Memory B cell (primary cell): ENCODE measurements at places on chromosomes 3 and 15.

- no peak for DNase-seq
Observed at GRCh38 chr3:46930166-46930944, 46.2 kb downstream of the CCDC12 start.

DNA sequence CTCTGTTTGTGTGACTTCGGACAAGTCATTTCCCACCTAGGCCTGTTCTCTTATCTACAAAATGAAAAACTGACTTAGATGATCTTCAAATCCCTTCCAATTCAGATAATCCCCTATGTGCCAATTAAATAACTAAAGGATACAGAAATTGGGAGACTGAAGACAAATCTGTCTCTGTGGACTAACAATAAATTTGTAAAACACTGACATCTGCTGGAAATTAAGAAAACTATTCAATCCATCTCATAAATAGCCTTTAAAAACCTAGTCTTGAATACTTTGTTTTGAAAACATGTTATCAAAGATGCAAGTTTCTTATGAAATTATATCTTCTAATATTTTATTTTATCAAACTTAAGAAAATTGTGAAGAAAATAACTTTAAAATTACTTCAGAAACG lies 38.3 kb downstream of the MTHFS start:
- no peak for DNase-seq

DNA sequence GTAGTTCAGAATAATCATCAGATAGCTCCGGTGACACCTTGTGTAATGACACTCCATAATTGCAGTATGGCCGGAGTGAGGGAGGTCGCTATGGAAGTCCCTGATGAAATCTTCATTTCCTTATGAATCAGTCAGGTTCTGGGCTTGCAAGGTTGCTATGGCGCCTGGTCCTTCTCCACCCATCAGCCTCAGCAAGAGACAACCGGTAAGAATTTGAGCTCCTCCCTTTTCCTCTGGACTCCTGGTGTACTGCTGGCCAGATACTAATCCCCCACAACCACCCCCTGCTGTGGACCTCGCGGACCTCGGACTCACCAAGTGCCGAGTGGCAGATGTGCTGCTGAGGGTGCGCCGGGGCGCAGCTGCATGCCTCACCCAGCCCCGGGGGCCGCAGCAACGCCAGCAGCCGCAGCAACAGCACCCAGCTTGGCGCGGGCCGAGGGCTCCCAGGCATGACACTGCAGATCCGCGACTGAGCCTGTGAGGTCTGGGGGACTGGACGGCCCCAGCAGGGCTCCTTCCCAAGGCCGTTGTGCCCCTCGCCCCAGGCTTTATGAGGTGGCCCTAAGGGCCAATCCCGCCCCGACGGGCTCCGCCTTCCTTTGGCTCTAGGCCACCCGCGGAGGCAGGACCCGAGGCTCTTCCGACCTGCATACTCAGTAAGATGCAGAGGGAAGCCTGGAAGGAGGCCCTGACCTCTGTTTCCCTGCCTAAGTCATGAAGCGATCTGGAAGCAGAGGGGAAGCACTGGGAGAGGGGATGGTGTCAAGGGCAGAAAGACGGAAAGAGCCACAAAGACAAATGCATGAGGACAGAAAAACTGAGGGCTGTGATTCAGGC lies at the start of gene TIMP4:
Gene TIMP4 (minus strand): TSS at position 526 of the 840 bp plus-strand sequence. CDS start 72 bp downstream, at position 454.
- DNase-seq, result no peak

DNA sequence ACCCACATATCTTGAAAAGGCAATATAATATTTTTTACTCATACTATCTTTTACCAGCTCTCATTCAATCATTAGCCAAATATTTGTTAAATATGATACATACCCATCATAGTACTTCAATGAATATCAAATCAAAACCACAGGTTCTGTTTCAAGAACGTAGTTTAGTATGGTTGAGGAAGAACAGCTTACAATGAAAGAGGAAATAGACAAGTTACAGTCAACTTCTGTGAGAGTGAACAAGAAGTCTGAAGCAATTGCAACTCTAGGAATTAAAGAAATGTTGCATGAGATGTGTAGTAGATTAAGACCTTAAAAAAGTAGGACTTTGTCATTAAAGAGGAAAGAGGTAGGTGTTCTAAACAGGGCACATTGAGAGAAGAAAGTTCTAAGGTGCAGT lies 9.3 kb downstream of the BCHE start:
- no peak for DNase-seq

GRCh38 chr3:181899702-181900101 lies 188.0 kb downstream of the SOX2 start:
- DNase-seq, result no peak

- DNase-seq, result no peak
Observed at GRCh38 chr3:73658227-73658626, 33.5 kb upstream of the PDZRN3 start.

- DNase-seq, result no peak
Observed at GRCh38 chr3:172840913-172841312, 90.4 kb downstream of the ECT2 start.

DNA sequence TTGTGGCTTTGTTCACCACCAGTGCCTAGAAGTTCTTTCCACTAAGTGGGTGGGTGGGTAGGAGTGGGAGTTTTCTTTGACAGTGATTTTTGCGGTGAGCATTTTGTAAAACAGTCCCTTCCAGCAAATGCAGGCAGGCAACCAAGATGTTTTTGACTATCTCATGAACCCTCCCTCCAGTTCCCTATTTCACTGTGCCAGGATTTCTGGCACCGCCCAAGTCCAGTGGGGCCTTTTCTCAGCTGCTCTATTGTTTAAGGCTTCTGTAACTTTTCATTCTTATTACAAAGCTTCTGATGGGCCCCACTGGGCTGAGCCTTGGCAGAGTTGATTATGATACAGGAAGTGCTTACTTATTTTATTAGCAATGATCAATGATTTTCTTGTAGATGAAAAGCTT lies 236.0 kb downstream of the EDEM1 start:
- no peak for DNase-seq
